ENCODE measurements at places on chromosomes 12 and 14. TPM values are rescaled to one million over a fixed set of nuclear protein-coding genes. Genes with fewer than 3 reads are reported as not detected.

GRCh38 chr12:122851820-122852219 is 16.6 kb downstream of the HIP1R start:
- H3K36me3 ChIP-seq = peaks cover 13% of the 10 kb centered on the region
- H3K27me3 ChIP-seq = no peaks in the 10 kb centered on the region
- DNase-seq = no peak
- H3K27ac ChIP-seq = peak overlapping the region; percentile 78

DNA sequence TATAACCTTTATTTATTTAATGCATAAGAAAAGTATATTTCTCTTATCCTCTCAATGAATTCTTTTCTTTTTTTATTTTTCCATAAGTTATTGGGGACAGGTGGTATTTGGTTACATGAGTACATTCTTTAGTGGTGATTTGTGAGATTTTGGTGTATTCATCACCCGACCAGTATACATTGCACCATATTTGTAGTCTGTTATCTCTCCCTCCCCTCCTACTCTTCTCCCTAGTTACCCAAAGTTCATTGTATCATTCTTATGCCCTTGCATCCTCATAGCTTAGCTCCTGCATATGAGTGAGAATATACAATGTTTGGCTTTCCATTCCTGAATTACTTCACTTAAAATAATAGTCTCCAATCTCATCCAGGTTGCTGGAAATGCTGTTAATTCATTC is 1900.0 kb upstream of the SEL1L start:
- H3K27ac ChIP-seq = no peak overlapping the region
- no peaks in the 10 kb centered on the region for H3K4me1 ChIP-seq
- H3K27me3 ChIP-seq = no peaks in the 10 kb centered on the region

DNA sequence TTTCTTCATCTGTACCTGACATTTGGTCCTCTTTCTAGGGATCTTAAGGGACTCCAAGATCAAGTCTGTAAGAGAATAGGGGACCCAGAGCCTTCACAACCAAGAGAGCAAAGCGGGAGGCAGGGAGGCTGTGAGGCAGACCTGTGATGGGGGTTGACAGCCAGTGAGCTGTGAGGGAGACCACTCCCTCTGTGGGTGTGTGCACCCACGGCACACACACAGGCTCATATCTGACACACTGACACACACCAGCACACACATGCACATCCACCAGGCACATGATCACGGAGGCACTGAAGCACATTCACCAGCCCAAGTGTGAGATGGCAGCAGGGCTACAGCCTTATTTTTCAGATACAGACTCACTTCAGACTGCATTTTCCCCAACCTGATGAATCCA is 55.2 kb downstream of the SPTB start:
- no peak for DNase-seq
- no peak overlapping the region for H3K4me3 ChIP-seq
- no peaks in the 10 kb centered on the region for H3K27me3 ChIP-seq

- peaks cover 73% of the 10 kb centered on the region for H3K4me1 ChIP-seq
- peak overlapping the region; percentile 47 for H3K27ac ChIP-seq
- no peaks in the 10 kb centered on the region for H3K27me3 ChIP-seq
- no peak overlapping the region for H3K4me3 ChIP-seq
- no peaks in the 10 kb centered on the region for H3K36me3 ChIP-seq
Measured at GRCh38 chr12:52029685-52030084, 21.6 kb upstream of the NR4A1 start.

DNA sequence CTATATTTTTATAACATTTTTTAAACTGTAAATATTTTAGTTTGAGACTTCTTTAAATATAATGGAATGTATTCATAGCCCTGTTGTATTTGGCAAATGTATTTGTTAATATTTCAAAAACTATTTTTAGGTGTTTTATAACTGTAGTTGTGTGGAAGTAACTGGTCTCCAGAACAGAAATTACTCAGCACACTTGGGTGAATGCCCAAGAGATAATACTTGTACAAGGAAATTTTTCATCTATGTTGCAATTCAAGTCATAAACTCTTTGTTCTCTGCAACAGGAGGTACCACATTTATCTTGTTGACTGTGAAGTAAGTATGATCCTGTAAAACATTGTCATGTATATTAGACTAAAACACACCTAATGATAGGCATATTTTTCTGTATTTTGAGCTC is 72.8 kb downstream of the SLCO1B3 start:
- DNase-seq = no peak
- no peak overlapping the region for H3K27ac ChIP-seq
- peaks cover 8% of the 10 kb centered on the region for H3K4me1 ChIP-seq
- H3K4me3 ChIP-seq = no peak overlapping the region

DNA sequence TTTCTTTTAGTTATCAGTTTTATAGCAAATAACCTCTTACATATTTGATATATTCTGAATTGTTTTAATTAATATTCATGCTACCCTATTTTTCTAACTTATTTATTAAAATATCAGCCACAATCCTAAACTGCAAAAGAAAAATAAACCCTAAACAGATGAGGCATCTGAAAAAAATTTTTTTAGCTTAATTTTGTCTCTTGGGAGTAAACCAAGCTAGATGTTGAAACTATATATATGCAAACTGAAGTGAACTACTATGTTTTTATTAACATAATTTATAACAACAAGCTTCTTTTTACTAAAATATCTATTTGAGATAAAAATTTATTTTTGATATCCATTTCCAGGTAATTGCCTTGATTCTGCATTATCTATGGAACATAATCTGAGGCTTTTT is 87.6 kb downstream of the PTPRQ start:
- no peaks in the 10 kb centered on the region for H3K27me3 ChIP-seq
- H3K4me1 ChIP-seq = no peaks in the 10 kb centered on the region
- H3K36me3 ChIP-seq = no peaks in the 10 kb centered on the region
- H3K27ac ChIP-seq = no peak overlapping the region
- H3K4me3 ChIP-seq = no peak overlapping the region

- no peaks in the 10 kb centered on the region for H3K4me1 ChIP-seq
- no peaks in the 10 kb centered on the region for H3K27me3 ChIP-seq
- H3K27ac ChIP-seq = no peak overlapping the region
- H3K4me3 ChIP-seq = no peak overlapping the region
- no peak for DNase-seq
Measured at GRCh38 chr14:80117876-80118275, 93.4 kb downstream of the DIO2 start.

GRCh38 chr12:120961604-120962531 is 16.5 kb upstream of the HNF1A start:
- H3K36me3 ChIP-seq = no peaks in the 10 kb centered on the region
- H3K4me1 ChIP-seq = no peaks in the 10 kb centered on the region
- DNase-seq = peak; percentile 35
- no peak overlapping the region for H3K4me3 ChIP-seq

DNA sequence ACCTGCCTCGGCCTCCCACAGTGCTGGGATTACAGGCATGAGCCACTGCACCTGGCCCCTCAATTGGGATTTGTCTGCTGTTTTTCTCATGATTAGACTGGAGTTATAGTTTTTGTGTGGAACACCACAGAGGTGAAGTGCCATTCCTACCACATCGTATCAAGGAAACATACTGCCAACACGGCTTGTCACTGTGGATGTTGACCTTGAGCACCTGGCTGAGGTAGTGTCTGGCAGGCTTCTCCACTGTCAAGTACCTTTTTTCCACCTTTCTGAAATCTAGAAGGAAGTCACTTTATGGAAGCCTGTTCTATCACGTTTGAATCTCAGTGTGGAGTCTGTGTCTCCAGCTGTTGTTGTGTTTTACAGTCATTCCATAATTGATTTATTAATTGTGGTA is 21.4 kb upstream of the SEL1L start:
- no peak overlapping the region for H3K4me3 ChIP-seq
- DNase-seq = no peak
- H3K27me3 ChIP-seq = no peaks in the 10 kb centered on the region
- no peaks in the 10 kb centered on the region for H3K36me3 ChIP-seq

- no peak for DNase-seq
- H3K4me1 ChIP-seq = peaks cover 9% of the 10 kb centered on the region
- H3K27ac ChIP-seq = no peak overlapping the region
- peaks cover 27% of the 10 kb centered on the region for H3K27me3 ChIP-seq
- no peaks in the 10 kb centered on the region for H3K36me3 ChIP-seq
Measured at GRCh38 chr12:114729731-114730130, 45.8 kb upstream of the TBX3 start.

- no peaks in the 10 kb centered on the region for H3K36me3 ChIP-seq
- no peak for DNase-seq
- H3K4me3 ChIP-seq = no peak overlapping the region
- no peaks in the 10 kb centered on the region for H3K27me3 ChIP-seq
- H3K27ac ChIP-seq = no peak overlapping the region
- H3K4me1 ChIP-seq = peaks cover 27% of the 10 kb centered on the region
Measured at GRCh38 chr14:70660967-70661893, 19.5 kb downstream of the TTC9 start.

DNA sequence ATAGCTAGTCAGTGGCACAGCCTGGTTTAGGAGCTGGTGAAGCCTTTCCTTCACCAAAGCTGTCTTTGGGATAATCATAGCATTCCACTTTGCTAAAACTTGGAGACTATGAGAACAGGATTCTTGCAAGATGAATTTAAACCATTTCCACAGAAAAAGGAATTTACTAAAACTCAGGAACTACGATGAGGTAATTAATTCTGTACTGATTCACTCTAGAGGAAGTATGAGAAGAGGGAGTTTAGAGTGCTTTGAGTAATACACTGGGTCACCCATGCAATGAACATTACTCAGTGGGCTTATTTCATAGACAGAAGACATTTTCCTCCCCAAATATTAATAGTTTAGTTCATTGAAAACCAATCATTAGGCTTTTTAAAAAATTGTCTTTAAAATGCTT is 73.0 kb downstream of the RMST start:
- no peaks in the 10 kb centered on the region for H3K36me3 ChIP-seq
- no peak for DNase-seq
- H3K4me3 ChIP-seq = no peak overlapping the region
- H3K27me3 ChIP-seq = no peaks in the 10 kb centered on the region
- H3K4me1 ChIP-seq = no peaks in the 10 kb centered on the region

- no peaks in the 10 kb centered on the region for H3K4me1 ChIP-seq
- no peak for DNase-seq
- H3K36me3 ChIP-seq = no peaks in the 10 kb centered on the region
- peak overlapping the region; percentile 38 for H3K4me3 ChIP-seq
- H3K27me3 ChIP-seq = peaks cover 48% of the 10 kb centered on the region
Measured at GRCh38 chr12:79710707-79711483, 20.1 kb upstream of the PAWR start.

DNA sequence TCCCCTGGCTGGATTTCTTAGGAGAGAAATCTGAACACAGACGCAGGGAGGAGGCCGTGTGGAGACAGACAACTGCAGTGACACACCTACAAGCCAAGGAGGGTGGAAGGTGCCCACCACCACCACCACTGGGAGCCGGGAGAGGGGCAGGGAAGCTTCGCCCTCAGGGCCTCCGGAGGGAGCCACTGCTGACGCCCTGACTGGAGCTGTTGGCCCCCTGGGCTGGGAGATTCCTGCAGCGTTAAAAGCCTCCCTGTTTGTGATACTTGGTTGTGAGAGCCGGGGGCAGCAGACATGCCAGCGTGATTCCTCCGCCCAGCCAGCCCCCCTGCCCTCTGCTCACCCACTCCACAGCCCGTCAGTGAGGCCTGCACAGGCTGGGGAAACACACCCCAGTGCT is 72.0 kb downstream of the CHGA start:
- peaks cover 94% of the 10 kb centered on the region for H3K4me1 ChIP-seq
- no peaks in the 10 kb centered on the region for H3K27me3 ChIP-seq
- H3K4me3 ChIP-seq = no peak overlapping the region
- DNase-seq = no peak

GRCh38 chr14:95039259-95039992 is 117.9 kb downstream of the DICER1 start:
- peaks cover 59% of the 10 kb centered on the region for H3K27me3 ChIP-seq
- H3K36me3 ChIP-seq = no peaks in the 10 kb centered on the region
- H3K4me3 ChIP-seq = no peak overlapping the region
- DNase-seq = no peak
- H3K4me1 ChIP-seq = no peaks in the 10 kb centered on the region

- no peaks in the 10 kb centered on the region for H3K27me3 ChIP-seq
- H3K27ac ChIP-seq = no peak overlapping the region
- no peak for DNase-seq
Measured at GRCh38 chr14:89748004-89748403, 206.5 kb downstream of the EFCAB11 start.

- no peak overlapping the region for H3K27ac ChIP-seq
- H3K4me3 ChIP-seq = no peak overlapping the region
- H3K27me3 ChIP-seq = no peaks in the 10 kb centered on the region
- no peaks in the 10 kb centered on the region for H3K36me3 ChIP-seq
Measured at GRCh38 chr12:58069268-58069963, 128.0 kb downstream of the ATP23 start.

DNA sequence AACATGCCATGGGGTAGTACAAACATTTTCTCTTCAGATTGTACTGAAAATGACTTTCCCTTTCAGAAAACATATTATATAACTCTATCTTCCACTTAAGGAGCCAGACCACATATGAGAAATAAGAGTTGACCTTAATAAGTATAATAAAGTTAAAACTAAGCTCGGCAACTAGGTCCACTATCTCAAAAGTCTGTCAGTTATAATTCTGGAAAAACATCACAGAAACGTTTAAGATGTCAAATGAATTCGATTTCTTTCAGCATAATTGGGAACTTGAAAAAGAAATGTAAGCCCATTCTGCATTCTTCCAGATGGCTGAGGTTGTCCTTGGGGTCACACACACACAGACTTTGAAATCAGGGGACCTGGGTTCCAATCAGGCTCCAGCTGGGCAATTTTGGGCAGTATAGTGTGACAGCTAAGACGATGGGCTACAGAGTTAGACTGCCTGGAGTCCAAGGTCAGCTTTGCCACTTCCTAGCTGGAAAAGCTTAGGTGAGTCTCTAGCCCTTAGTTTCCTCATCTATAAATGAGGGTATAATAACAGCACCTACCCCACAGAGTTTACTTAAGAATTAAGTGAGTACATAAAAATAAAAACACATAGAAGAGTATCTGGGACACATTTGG is 75.6 kb downstream of the PPP2R5E start:
- no peak overlapping the region for H3K4me3 ChIP-seq
- DNase-seq = no peak
- no peaks in the 10 kb centered on the region for H3K36me3 ChIP-seq
- H3K27ac ChIP-seq = no peak overlapping the region
- H3K4me1 ChIP-seq = peaks cover 55% of the 10 kb centered on the region

- no peaks in the 10 kb centered on the region for H3K4me1 ChIP-seq
- no peaks in the 10 kb centered on the region for H3K36me3 ChIP-seq
Measured at GRCh38 chr12:127606476-127607015, 660.4 kb upstream of the TMEM132C start.

GRCh38 chr12:31029916-31030562 is 43.6 kb upstream of the DDX11 start:
- H3K4me3 ChIP-seq = peak overlapping the region; percentile 26
- H3K4me1 ChIP-seq = peaks cover 53% of the 10 kb centered on the region

Gene ZFC3H1
- 18.3 TPM for total RNA-seq

Gene CD69
- total RNA-seq = 0.25 TPM

Gene MEG3
- total RNA-seq = 17.5 TPM

Gene RHEBL1
- total RNA-seq = not detected

Gene KIF5A
- 0.08 TPM for total RNA-seq

Gene AVPR1A
- total RNA-seq = 1.3 TPM

Gene CCDC197
- 1.2 TPM for total RNA-seq

Gene IL25
- not detected for total RNA-seq

Gene FAM222A
- total RNA-seq = 20.0 TPM

Gene ADAM21
- total RNA-seq = 0.38 TPM
